NCI-H2227 treated with DMSO at 0.1 percent for 48 hours (cell line): ENCODE measurements at places on chromosomes 12 and 14.

DNA sequence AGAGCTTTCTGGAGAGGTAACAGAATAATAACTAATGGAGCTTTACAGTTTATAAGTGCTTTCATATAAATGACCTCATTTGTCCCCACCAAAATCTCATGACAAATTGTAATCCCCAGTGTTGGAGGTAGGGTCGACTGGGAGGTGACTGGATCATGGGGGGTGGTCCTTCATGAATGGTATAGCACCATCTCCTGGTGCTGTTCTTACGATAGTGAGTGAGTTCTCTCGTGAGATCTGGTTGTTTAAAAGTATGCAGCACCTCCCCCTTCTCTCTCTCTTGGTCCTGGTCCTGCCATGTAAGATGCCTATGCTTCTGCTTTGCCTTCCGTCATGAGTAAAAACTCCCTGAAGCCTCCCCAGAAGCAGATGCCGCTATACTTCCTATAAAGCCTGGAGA lies 423.3 kb upstream of the GARIN6 start:
- DNase-seq, result no peak

DNA sequence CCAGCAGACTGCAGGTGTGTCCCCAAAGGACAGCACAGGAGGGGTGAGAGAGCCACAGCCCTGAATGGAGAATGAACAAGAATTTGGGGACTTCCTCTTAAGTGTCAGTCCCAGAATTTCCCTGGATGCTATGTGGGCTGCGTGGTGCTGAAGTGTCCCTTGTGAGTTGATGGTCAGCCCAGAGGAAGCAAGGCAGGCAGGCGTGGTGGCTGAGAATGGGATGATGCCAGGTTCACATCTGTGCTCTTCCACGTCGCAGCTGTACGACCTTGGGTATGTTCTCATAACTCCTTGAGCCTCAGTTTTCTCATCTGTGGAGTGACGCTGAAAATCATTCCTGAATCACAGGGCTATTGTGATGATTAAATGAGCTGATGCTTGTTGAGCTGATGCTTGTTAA lies 62.1 kb upstream of the GPATCH2L start:
- no peak for DNase-seq

GRCh38 chr12:40149673-40150260 lies 43.9 kb upstream of the SLC2A13 start:
- no peak for DNase-seq

DNA sequence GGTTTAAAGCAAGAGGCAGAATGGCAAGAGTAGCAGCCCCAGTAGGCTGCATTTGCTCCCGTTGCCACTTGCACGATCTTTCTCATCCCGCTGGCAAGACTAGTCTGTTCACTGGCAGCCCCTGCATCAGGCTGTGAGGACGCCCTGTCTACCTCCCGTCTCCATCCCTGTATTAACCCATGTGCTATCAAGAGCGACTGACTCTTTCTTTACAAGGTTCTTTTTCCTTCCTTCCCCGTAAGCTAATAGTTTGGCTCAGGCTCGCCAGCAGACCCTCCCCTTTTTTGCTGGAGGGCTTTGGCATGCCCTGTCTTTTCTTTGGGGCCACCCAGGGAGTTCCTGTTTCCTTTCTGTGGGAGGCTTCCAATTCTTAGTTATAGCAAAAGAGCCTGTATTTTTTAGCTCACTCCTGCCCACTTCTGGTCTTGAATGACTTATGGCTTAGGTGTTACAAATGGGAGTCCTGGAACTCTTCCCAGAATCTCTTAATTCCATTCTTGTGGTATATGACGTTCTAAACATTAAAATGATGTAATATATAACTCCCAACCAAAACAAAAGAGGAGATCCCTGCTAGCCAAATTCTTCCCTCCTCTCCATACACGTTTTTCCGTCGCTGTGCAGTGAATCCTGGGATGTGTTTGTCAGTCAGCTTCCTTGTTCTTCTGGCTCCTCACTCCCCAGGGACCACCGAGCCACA lies 149.0 kb downstream of the PRKCH start:
- DNase-seq, result peak; percentile 66

DNA sequence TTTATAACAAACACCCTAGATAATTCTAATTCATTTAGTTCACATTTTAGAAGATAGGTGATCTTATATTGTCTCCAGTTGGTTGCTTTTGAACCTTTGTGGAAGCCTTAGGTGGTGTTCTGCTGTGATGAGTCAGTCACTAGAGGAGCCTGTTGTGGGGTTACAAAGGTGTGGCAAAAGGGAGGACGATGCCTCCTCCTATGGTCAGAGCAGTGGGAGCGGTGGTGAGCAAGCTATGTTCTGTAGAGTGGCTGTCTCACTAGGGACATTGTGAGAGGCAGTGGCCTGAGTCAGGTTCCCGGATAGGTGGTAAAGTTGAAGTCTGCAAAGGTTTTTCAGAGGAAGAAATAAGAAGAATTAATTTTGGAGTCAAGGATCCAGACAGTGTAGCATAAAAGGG lies 71.6 kb upstream of the USP44 start:
- DNase-seq, result no peak

GRCh38 chr12:51841727-51842126 lies 6.8 kb downstream of the FIGNL2 start:
- DNase-seq, result no peak

DNA sequence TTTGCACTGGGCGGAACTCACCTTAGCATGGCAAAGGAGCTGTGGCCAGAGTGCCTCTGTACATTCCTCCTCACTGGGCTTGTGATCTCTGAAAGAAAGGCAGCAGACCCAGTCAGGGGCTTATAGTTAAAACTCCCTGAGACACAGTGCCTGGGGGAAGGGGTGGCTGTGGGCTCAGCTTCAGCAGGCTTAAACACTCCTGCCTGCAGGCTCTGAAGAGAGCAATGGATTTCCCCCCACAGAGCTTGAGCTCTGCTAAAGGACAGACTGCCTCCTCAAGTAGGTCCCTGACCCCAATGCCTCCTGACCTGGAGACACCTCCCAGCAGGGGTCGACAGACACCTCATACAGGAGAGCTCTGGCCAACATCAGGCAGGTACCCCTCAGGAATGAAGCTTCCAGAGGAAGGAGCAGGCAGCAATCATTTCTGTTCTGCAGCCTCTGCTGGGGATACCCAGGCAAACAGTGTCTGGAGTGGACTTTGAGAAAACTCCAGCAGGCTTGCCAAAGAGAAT lies 327.5 kb upstream of the SLC16A7 start:
- no peak for DNase-seq

GRCh38 chr14:60561845-60562746 lies 53.1 kb downstream of the SIX6 start:
- DNase-seq, result peak; percentile 80

GRCh38 chr12:97680751-97681150 lies 218.1 kb downstream of the RMST start:
- no peak for DNase-seq

DNA sequence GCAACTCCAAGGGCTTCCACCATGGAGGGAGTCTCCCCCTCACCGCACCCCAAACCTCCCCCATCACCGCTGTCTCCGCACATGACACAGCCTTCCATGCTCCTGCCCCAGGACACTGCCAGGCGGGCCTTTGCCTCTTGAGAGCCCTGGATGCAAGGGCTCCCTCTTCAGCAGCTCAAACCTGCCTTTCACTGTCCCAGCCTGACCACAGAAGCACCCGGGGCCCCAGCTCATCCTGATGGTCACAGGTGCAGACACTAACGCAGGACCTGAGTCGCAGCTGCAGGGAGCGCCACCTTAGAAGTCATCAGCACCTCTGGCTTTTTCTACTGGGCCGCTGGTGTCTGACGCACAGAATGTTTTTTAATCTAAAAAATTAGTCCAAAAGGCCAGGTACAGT lies 54.0 kb downstream of the SYNE3 start:
- no peak for DNase-seq

DNA sequence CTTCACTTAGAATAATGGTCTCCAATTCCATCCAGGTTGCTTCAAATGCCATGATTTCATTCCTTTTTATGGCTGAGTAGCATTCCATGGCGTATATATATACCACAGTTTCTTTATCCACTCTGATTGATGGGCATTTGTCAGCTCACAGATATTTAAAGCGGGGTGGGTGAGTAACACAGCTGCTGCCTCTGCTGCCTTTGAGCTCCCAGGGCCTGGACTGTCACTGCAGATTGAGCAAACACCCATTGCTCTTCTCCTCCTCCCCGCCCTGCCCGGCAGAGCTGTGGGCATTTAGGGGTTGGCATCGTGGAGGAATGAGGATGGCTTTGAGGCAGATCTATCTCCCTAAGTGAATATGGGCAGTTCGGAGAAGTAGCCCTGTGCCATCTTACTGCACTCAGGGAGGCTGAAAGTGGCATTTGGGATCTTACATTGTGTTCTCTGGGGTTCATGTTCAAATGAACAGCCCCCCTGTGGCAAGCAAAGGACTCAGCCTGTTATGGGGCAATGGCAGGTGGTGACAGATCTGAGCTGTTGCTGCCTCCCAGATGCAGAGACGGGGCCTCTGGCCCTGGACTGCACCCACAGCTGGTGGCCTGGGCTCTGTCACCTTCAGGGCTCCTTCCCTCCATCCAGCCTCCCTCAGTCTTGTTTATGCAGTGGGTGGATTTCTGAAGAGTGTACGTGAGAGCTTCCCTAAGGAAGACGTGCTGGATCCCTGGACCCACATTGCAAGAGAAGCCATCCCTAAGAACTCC lies 4.9 kb downstream of the RFLNA start:
- no peak for DNase-seq

DNA sequence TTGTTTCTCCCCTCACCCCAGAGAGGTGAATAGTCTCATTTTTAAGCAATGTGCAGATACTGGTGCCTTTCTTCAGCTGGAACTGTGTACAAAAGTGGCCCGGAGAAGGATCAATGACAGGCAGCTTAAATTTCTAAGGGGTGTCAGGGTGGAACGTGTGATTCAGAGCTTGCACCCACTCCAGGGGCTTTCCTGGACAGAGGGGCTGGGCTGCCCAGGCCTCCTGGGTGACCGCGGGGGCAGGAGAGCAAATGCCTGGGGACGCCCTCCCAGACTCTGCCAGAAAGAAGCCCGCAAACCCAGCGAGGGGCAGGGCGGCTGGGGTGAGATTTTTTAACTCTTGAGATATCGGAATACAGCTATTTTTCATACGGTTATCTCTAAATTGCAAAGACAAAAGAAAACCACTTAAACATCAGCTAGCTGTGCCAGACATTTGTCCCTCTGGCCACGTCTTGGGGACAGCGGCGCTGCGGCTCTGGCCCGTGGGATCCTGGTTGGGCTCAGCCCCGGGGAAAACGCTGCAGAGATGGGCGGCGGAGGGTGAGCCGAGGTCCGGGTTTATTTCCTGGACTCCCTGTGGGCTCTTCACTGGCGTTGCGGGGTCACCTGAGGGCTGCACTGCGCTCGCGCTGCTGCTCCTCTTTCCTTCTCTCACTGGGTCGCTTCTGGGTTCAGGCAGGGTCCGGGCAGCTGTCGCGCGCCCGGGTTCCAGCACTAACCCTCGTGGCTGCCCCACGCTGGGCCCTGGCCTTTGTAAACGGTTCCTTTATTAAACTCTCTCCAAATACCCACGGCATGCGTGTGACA lies 35.8 kb downstream of the NFKBIA start:
- no peak for DNase-seq

GRCh38 chr14:103427485-103428443 lies 42.5 kb downstream of the MARK3 start:
- no peak for DNase-seq

DNA sequence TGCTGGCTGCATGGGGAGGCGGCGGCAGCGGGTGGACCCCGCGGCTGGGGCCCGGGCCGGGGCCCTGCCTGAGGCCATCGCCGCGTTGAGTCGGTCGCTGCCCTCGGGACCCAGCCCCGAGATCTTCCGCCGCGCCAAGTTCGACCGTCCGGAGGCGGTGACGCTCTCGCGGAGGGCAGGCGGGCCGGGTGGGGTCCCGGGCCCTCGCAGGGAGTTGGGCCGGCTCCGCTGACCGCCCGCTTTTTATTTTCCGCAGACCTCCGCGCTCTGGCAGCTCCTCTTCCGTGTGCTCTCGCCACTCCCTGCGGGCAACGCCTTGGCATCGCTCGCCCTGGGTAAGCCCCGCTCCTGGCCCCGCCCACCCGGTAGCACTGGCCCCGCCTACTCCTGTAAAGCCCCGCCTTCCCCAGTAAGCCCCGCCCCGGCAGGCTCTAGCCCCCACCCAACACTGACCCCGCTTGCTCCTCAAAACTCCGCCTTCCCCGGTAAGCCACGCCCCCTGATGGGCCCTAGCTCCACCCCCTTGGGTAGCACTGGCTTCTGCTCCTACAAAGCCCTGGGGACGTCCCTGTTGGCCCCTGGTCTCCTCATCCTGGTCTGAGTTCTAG lies 424 bp downstream of the TEDC1 start:
- DNase-seq, result no peak

GRCh38 chr12:33427071-33427470 lies 12.5 kb downstream of the SYT10 start:
- DNase-seq, result no peak
